ENCODE measurements at places on chromosomes 1 and 21.

- peak; percentile 46 for DNase-seq
Observed at GRCh38 chr1:248853663-248854375, 5.1 kb downstream of the ZNF692 start.

DNA sequence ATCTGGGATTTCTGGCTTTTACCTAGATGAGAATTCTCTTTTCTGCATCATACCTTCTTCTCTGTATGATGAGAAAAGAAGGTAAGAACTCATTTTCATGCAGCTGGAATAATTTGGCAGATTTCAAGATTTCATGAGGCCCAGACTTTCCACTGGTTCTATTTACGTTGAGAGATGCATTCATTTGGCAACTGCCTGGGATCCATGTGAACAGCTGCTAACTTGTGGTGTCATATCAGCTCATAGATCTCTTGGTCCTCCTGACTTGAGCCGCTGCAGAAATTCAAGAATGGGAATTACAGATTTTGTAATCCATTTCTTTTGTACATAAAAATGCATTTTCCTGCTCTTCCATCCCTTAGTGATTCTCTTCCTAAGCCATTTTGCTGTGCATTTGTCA is 17.1 kb upstream of the C1orf87 start:
- no peak for DNase-seq

- DNase-seq, result no peak
Observed at GRCh38 chr1:61091455-61091854, 9.1 kb downstream of the NFIA start.

GRCh38 chr1:230149751-230150584 is 82.9 kb downstream of the GALNT2 start:
- no peak for DNase-seq

DNA sequence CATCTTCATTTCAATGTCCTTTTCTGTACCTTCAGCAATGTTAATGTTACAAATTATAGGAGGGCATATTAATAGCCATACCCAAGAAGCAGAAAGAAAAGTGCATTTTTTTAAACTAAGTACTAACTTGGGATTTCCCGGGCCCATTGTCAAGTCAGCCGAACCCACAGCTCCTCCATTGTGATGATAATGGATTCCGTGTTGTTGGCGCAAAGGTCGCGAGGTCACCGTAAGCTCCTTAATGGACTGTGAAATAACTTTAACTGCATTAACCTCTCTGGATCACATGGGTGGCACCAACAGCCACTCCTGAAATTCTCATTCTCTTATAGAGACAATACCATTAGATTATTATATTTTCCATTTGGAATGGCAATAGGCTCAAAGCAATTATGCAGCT is 250.6 kb upstream of the RRP15 start:
- DNase-seq, result no peak

DNA sequence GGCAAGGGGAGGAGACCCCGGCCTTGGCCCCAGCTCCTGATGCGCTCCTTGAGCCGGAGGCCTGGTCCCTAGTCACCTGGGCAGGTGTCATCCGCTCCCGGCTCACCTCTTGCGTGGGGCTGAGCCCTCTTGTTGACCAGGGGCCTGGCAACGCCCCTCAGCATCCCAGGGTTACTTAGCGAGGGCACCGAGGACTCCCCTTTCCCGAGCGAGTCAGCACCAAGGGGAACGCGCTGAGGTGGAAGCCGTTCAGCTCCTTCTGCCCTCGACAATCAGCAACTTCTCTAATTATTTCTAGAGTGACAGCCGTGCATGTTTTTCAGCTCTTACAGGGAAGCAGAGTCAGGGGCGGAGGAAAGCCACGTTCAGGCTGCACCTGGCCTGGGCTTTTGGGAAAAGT is 522 bp downstream of the SLC45A1 start:
- DNase-seq, result peak; percentile 3

DNA sequence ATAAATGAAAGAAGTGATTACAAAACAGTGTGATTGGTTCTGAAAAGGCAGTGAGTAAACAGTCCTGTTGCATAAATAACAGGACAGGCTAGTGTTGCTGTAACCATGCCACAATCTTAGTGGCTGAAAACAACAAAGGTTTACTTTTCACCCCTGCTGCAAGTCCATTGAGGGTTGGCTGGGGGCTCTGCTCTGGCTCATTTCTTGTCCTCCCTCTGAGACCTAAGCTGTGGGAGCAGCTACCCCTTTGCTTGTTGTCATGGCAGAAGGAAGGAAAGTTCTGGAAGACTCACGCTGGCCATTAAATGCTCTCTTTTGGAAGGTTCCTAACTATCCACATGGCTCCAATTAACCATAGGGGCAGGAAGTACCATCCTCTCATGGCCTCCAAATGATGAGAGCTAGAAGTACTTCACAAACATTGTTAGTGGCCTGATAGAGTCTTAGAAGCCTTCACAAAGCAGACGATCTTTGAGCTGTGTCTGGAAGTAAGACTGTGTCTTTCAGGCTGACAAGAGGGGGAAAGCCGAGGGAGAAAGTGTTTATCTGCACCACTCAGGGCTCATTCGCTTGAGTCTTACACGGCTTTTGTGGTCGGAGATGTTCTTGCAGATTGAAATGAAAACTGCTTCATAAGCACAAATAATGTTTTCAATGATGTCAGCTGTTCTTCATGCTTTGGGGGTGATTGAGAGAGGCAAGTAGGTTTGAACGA is 11.9 kb downstream of the RCSD1 start:
- peak; percentile 58 for DNase-seq

- no peak for DNase-seq
Observed at GRCh38 chr1:203567596-203567995, 59.0 kb upstream of the ATP2B4 start.

GRCh38 chr1:4613606-4614370 is 40.6 kb upstream of the AJAP1 start:
- DNase-seq, result no peak

DNA sequence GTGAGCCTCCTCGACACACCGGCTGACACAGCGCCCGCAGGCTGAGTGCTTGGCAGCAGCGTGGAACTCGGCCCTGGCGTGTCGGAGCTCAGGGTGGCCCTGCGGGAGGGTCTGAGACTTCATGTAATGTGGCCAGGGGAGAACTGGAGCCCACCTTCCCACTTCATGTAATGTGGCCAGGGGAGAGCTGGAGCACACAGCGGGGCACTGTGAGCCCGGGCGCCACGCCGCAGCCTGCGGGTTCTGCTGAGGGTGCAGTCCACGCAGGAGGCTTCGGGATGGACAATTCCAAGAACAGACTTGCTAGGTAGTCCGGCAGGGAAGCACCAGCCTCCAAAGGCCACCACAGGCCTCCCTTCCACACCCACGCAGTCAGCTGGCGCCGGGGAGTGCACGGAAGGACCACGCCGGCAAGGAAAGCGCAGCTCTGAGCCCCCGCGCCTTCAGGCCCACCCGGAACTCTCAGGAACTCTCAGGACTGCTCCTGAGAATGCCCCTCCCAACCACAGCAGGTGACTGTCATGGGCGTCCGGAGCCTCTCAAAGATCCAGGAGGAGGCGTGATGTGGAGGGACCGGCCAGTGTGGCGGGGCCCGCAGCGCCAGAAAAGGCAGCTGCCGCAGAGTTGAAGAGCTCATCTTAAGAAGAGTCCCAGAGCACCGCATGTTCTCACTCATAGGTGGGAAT is 19.3 kb upstream of the ADARB1 start:
- DNase-seq, result no peak

DNA sequence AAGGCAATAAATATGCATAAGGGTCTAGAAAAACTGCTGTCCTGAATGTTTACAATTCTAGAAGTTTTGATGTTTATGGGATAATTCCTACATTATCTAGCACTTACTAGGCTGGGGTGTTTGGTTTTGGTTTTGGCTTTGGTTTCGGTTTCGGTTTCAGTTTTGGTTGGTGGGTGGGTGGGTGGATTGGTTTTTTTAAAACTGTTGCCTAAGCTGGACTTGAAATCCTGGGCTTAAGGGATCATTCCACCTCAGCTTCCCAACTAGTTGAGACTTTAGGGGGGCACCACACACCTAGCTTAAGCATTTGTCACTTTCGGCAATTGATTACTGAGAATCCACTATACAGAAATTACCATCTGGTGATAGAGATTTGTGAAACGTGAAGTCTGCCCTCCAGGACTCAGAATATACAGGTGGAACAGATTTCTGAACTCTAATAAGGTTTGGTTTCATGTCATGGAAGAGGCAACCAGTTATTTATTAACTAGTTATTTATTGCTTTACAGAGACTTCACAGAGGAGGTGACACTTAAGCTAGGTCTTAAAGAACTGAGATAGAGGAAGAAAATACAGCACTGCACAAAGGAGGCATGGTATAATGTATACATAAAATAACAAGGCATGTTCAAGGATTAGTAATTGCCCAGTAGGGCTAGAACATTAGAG is 69.6 kb downstream of the PIK3R3 start:
- DNase-seq, result no peak

- no peak for DNase-seq
Observed at GRCh38 chr1:57844382-57844980, 420.6 kb upstream of the DAB1 start.

DNA sequence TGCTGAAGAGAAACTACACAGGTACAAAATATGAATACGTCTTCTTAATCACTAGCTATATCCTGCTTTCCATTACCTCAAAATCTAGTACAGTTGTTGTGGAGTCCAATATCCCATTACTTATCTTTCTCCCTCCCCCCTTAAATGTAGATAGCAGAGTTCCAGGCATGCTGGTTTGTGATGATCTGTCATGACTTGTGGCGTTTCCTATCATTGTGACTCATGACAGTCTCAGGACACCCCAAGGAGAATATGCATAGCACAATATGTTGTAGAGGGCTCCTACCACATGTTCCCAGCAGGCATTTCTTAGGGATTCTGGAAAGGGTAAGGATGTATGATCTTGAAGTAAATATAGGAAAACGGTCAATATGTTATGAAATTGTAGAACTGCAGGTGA is 206.9 kb downstream of the USH2A start:
- no peak for DNase-seq

DNA sequence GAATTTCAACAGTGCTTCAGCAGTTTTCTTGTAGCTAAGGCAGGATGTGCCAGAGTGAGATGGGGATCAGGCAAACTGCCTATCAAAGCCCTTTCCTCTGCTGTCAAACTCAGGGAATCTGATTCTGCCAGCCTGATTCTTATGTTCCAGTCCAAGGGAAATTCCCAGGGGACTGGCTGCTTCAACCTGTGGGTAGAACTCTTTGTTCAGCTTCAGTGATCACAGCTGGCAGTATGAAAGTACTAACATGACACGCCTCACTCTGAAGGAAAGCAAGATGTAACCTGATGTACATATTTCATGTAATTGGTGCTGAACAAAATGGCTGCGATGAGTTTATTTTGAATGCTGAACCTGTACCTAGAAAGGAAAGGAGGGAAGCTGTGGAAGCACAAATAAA is 40.1 kb upstream of the SLC5A9 start:
- no peak for DNase-seq

DNA sequence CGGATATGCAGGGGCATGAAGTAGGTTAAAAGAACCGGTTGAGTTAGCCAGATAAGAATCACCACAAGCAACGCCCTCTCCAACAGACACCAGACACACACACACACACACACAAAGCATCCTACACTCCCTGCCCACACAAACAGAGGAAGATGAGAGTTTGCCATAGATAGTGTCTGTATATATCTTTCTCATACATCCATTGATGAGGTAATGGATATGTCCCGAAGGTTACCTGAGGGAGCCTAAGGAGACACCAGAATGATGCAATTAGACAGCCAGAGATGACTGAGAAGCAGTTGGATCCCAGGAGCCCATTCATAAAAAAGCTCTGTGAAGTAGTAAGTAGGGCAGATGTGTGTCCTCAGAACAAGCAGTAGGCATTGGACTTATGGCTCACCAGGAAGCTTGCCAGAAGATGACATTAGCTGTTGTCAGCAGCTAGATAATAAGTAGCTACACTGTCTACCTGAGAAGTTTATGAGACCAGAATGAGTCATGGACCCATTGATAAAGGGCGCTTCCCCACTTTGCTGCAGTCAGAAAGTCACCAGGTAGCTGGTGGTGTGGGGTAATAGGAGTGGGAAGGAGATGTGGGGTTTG is 247.0 kb downstream of the KCNT2 start:
- no peak for DNase-seq

DNA sequence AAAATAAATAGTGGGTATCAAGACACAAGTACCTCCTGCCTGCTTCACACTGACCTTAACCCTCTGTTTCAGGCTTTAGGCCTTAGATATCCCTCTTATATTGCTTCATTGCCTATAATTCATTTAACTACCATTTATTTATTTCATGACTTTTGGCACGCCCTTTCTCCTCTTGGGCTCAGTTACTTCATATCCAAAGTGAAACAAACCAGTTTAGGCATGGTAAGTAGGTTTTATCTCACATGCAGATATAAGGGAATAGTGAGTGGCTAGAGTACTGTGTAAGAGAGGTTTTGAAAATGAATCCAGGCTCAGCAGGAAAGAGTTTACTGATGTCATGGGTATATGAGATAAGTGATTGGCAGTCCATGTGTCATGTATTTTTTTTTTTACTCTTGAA is 69.8 kb upstream of the BEND5 start:
- no peak for DNase-seq

DNA sequence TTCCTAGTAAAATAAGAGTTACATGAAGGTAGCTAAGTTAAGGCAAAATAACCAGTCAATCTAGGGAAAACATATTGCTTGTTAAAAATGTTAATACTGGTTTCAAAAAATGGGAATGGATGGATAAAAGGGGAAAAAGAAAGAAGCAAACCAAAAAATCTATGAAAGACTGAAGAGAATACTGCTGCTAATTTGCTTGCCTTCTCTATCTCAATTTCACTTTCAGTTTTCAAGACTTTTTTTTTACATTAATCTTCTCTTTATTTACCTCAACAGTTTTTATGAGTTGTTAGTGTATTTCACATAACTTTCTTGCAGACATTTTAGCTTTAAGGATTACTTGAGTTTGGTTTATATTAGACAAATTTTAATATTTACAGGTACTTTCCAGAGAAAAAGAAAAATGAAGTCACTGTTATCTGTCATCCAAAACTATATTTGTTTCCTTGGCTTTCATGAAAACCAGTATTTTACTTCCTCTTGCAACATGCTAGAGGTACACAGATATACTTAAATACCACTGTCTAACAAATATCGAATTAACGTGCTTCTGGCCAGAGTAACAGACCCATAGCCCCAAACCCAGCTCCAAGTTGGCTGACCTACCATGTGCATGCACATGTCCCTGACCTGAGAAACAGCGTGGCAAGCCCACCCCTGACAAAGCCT is 70.7 kb downstream of the COL24A1 start:
- no peak for DNase-seq

DNA sequence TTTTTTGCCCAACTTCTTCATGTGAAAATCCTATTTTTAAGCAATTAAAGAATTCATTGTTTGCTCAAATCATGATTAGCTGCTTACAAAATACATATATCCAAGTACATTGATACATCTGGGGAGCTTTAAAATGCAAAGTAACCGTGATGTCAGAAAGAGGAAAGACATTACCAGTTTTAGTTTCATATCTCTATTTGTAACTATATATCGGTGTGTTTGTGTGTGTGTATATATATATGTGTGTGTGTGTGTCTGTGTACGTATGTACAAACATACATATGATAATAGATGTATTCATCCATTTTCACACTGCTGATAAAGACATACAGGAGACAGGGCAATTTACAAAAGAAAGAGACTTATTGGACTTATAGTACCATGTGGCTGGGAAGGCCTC is 310.1 kb downstream of the DPYD start:
- DNase-seq, result no peak

All from CD4-positive, alpha-beta T cell treated with Interleukin-4 for 1 hour (primary cell).